Caco-2 (cell line): ENCODE measurements at places on chromosomes 5 and 9. TPM values are rescaled to one million over a fixed set of nuclear protein-coding genes. Genes with fewer than 3 reads are reported as not detected.

Gene LRRC19
- not detected in 2 replicates for total RNA-seq

Gene PCYOX1L
- 8.7 and 10.4 TPM in 2 replicates for total RNA-seq

GRCh38 chr5:154375329-154376008 lies 70.3 kb upstream of the SAP30L start:
- DNase-seq: no peak

Gene TAF1L
- not detected in 2 replicates for total RNA-seq

- DNase-seq: no peak
These were observed 6.5 kb upstream of the CCDC192 start for GRCh38 chr5:127696683-127697082.

Gene MARCHF11
- 0.86 and 1.5 TPM in 2 replicates for total RNA-seq

Gene RNF208
- 6.3 and 6.5 TPM in 2 replicates for total RNA-seq

- DNase-seq: no peak
These were observed 10.5 kb upstream of the IPPK start for GRCh38 chr9:92680166-92681119.

GRCh38 chr5:126497506-126497905 lies 74.3 kb downstream of the GRAMD2B start:
- DNase-seq: no peak

GRCh38 chr5:64978546-64978945 lies 209.8 kb downstream of the CWC27 start:
- no peak for DNase-seq

Gene ADAMTS12
- total RNA-seq: 0.35 TPM in 1 of 2 replicates, not detected in the other

DNA sequence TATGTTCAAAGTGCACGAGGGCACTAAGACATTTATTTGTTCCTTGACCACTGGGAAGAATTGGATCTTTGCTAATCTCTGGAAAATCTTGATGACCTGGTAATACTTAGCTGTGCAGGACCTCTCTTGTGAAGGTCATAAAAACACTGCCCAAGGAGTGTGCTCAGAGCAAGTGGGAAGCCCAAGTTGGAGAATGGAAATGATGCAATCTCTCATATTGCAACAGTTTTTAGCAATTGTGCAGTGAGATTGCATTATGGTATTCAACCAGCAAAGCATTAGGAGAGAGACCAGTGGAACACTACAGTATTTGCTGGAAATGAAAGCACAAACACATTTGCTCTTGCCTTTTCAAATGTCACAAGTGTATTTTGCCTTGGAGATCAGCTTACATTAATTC lies 34.5 kb downstream of the TXNDC8 start:
- DNase-seq: no peak

DNA sequence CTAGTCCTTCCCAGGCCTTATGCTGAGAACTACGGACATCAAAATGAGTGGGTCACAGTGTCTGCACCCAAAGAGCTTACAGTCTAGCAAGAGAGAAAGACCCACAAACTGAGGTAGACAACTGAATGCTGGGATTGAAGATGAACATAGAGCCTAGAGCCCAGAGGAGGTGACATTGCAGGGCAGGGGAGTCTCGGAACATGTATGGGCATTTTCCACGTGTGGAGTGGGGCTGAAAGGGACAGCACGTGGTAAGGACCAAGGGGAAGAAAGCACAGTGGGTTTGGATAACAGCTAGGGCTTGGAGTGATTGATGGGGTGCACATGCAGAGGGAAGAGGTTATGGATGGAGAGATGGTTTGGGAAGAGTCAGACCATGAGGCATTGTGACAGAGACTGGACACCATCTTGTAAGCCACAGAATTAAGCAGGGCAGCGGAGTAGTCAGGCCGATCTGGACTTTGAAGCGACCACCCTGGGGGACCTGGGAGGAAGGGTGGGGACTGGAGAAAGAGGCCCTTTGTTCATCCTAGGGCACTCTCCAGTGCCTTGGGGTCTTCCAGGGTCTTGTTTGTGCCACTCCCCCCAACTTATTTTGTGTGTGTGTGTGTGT lies 47.5 kb upstream of the SH3PXD2B start:
- no peak for DNase-seq

Gene TRAPPC13
- 18.7 and 19.6 TPM in 2 replicates for total RNA-seq

GRCh38 chr9:101508211-101508610 lies 25.4 kb upstream of the RNF20 start:
- DNase-seq: no peak

Gene CDX1
- total RNA-seq: 0.29 and 0.65 TPM in 2 replicates

GRCh38 chr5:172035049-172035448 lies 28.6 kb upstream of the FBXW11 start:
- DNase-seq: no peak

Gene FOXI1
- total RNA-seq: 0.14 and 0.39 TPM in 2 replicates

DNA sequence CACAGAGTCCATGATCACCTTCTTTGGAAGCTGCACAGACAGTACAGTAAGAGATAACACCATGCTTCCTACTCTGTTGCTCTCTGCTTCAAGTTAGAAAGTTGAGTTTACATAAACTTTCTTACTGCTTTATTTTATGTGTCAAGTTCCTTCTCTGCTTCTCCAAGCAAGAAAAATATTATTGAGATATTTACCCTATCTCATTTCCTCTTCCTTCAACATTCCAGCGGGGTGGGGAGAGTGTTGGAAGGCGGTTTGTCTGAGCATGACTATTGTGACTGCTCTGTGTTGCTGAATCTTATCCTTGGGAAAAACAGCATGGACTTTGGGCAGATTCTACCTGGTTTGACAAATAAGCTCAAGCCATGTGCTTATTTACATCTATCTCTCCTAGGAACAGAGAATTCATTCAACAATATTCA lies 66.9 kb upstream of the EPB41L4A start:
- no peak for DNase-seq

GRCh38 chr5:149399775-149400174 lies 20.7 kb upstream of the IL17B start:
- no peak for DNase-seq

Gene ZFP2
- total RNA-seq: 0.29 and 0.35 TPM in 2 replicates

Gene KLHL9
- total RNA-seq: 13.0 and 13.5 TPM in 2 replicates

DNA sequence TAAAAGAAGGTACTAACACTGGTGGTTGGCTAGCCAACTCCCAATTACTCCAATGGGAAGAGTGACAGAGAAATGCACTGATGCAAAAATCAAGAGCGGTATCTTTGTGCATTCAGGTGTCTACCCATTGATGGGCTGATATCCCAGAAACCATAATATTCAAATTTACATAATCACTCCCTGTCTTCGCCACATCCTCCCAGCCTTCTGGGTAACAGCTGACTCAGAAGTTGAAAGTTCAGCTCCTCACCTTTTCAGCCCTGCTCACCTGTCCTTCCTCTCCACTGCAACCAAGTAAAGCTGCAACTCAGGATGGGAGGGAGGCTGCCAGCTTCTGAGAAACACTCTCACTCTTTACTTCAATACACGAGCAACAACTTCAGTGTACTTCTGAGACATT lies 6.9 kb downstream of the SUSD1 start:
- no peak for DNase-seq

GRCh38 chr9:1048231-1048619 lies 1.9 kb upstream of the DMRT2 start:
- no peak for DNase-seq

Gene EQTN
- not detected in 2 replicates for total RNA-seq

DNA sequence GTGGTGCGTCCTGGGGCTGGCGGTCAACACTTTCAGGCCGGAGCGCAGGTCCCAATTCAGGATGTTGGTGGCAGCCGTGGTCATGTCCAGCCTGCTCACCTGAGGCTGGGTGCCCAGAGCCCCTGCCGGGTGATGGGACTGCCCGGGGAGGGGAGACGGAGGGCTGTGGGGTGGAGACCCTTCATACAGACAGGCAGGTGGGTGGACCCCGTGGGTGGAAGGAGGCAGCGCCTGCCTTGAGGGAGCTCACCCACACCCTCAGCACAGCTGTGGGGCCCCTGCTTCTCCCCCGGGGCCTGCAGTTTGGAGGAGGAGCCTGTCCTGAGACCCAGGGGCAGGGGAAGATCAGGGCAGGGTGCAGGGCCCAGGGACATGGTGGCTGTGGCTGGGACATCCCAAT lies 6.9 kb upstream of the PTGDS start:
- no peak for DNase-seq

DNA sequence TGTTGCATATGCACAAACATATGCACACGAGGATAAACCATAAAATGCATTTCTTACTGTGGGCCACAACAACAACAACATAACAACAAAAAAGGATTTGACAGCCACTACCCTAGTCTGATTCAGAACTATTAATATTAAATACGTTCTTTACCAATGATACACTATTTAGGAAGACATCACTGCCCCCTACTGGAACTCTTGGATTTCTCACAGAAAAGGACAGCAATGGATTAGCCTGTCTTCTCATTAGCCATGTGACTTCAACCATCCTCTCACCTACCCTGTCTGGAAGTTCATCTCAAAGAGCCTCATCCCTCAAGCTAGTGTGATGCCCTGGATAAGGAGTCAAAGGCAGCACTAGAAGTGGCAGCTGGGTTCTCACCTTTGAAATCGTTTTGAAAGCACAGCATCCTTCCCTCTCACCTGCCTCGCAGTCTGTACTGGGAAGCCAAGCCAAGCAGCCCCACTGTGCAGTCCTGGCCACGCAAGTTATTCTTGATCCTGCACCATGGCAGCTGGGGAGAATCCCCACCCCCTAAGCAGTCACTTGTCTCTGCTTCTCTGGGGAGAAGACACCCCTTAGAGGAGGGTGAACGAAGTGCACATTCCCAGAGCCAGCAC lies 64.6 kb downstream of the SH3TC2 start:
- no peak for DNase-seq

DNA sequence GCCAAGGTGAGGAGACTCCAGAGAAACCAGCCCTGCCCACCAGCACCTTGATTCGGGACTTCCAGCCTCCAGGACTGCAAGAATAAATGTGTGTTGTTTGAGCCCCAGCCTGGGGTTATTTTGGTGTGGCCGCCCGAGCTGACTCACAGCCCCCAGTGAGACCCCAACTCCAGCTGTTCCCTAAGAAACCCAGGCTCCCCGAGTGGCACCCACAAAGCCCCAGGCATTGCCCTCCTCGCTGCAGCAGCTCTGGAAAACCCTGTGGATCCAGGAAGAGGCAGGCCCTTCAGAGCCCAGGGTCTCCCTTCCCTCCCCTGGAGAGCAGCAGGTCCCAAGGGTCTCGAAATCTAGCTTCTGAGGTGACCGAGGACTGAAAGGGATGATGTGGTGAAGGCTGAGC lies 69.2 kb upstream of the PPP1R26 start:
- DNase-seq: no peak

GRCh38 chr9:121268851-121269641 lies 1.1 kb downstream of the GSN start:
- peak; percentile 52 for DNase-seq

- no peak for DNase-seq
These were observed 9.6 kb upstream of the ETF1 start for GRCh38 chr5:138552657-138553056.

- no peak for DNase-seq
These were observed 279.7 kb downstream of the GLIS3 start for GRCh38 chr9:4020038-4020754.

DNA sequence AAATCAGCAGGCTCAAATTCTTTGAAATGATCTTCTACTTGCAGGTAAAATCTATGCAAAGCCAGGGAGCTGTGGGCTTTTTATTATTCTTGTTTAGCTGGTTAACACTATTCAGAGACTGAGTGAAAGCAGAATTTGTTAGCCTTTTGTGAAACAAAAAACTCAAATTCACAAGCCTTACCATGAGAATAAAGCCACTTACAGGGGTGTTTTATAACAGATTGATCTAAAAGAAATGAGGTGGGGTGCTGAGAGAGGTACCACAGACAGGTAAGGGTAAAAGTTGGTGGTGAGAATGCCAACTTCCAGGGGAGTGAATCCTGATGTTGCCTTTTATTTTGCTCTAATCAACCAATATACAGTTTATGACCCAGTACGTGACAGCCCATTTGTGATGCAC lies 1585.6 kb downstream of the EFNA5 start:
- DNase-seq: no peak

DNA sequence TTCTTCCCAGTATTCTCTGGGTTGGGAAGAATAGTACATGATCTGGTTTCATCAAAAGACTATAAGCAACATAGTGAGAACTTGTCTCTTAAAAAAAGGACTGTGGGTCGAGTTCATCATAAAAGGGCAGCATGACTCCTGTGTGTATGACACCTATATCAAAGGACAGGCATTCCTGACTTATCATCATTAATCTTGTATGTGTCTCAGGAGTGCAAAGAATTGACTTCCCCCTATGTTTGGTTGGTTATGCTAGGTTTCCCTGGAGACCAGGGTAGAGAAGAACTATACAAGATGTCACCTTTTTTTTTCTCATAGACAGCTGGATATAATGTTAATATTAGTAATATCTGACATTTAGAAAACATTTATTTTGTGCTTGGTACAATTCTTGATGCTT lies 173.1 kb upstream of the ANKRD55 start:
- peak; percentile 70 for DNase-seq

DNA sequence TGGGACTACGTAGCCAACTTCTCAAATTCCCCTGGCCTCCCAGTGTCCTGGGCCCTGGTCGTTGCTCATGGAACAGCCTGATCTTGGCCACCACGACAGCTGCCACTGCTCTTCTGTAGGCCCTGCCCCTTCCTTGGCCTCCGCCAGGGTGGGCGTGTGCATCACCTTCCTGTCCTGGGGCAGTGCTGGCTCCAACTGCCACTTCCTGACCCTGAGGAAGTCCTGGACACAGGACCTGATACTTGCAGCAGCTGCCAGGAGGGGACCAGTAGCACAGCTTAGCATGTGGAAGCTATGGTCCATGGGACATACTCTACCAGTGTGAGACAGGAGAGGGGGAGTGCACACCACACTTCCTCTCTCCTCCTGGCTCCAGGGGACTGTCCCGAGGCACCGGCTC lies 145.2 kb downstream of the TENT4A start:
- DNase-seq: no peak

Gene FBXL7
- not detected in 2 replicates for total RNA-seq

- no peak for DNase-seq
These were observed 34.2 kb upstream of the STRBP start for GRCh38 chr9:123302348-123303214.

- no peak for DNase-seq
These were observed 729.4 kb downstream of the MTRR start for GRCh38 chr5:8598356-8598755.

GRCh38 chr9:103193992-103194391 lies 198.9 kb downstream of the CYLC2 start:
- no peak for DNase-seq

GRCh38 chr9:13186091-13186490 lies 93.4 kb downstream of the MPDZ start:
- no peak for DNase-seq

GRCh38 chr5:61931236-61931635 lies 374.8 kb upstream of the KIF2A start:
- DNase-seq: no peak

GRCh38 chr9:124068251-124068650 lies 56.7 kb downstream of the LHX2 start:
- DNase-seq: no peak

DNA sequence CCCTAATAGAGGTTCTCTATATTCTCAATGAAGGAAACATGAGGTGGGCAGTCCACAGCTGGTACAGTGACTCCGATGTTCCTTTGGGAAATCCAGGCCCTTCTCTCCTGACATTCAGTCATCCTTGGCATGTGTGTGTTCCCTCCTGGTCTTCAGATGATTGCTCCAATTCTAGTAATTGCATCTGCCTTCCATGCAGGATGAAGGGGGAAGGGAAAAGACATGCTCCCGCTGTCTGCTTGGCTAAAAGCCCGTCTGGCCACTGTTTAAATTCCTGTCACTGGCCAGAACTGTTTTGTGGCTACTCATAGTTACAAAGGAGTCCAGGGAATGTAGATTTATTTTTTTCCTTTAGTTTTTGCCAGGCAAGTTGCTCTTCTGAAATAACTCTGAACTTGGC lies 65.0 kb downstream of the MAST4 start:
- DNase-seq: no peak

Gene SLC36A3
- not detected in 2 replicates for total RNA-seq

- peak; percentile 82 for DNase-seq
These were observed 56.1 kb upstream of the GLRX start for GRCh38 chr5:95878417-95879323.

GRCh38 chr9:36023260-36024048 lies 13.3 kb upstream of the RECK start:
- peak; percentile 75 for DNase-seq
